Left ventricle myocardium inferior (tissue), 1 donor: ENCODE measurements at places on chromosomes 4 and X. TPM values are rescaled to one million over a fixed set of nuclear protein-coding genes. Genes with fewer than 3 reads are reported as not detected.
A peak's percentile ranks its signal among the peaks of the same experiment; 100 is the strongest.

DNA sequence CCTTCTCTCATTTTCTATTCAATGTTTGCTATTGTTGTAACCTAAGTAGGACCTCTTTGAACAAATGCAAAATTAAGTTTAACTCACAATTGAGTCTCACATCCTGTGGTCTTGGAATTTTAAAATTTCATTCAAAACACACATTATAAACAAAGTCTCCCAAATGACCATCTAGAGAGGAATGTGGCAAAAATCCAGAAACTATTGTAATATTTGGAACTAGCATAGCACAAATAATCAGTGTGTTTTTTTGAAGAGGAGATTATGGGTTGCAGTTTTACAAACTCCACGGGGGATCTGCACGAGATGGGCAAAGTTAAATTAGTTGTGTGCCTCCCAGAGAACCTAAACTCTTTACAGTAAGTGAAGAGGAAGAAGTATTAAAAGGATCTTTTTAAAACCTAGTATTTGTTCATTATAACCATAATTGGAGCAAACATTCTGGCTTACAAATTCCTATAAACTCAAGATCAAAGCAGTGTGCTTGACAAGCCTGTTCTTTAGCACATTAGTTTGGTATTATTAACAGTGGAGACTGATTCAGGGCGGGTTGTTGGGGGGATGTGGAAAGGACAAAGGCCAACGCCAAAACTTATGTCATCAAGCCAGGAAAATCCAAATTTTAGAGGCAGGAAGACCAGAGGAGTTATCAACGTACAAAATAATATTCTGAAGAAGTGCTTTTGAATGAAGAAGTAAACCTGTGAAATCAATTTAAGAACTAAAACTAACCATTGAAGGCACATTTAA, 22.4 kb upstream of the RBPJ start:
- no peak overlapping the region for H3K27ac ChIP-seq
- no peak for DNase-seq
- no peaks in the 10 kb centered on the region for H3K36me3 ChIP-seq
- H3K4me3 ChIP-seq, result no peak overlapping the region
- peaks cover 4% of the 10 kb centered on the region for H3K27me3 ChIP-seq
- no peaks in the 10 kb centered on the region for H3K4me1 ChIP-seq

GRCh38 chr4:23324021-23324690, 565.7 kb downstream of the PPARGC1A start:
- H3K27ac ChIP-seq, result no peak overlapping the region
- no peaks in the 10 kb centered on the region for H3K27me3 ChIP-seq
- no peaks in the 10 kb centered on the region for H3K4me1 ChIP-seq
- H3K4me3 ChIP-seq, result no peak overlapping the region

DNA sequence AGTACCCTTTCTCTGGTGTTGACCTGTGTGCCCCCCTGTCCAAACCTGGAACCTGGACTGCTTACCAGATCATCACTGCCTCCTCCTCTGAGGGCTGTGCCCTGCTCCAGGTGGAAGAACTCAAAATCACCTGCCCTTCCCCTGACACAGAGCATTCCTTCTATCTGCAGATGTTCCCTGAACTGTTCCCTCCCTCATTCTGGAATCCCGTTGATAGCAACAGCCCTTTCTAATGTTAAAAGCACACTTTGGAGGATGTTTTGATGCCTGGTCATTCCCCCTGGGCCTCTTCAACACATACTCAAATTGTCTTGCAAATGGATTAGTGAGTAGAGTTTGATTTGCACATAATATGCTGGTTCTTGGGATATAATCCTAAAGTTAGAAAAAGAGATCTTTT, 225.8 kb downstream of the FGF13 start:
- H3K4me1 ChIP-seq, result no peaks in the 10 kb centered on the region
- no peak overlapping the region for H3K4me3 ChIP-seq
- H3K27me3 ChIP-seq, result no peaks in the 10 kb centered on the region
- no peak overlapping the region for H3K27ac ChIP-seq
- DNase-seq, result no peak
- no peaks in the 10 kb centered on the region for H3K36me3 ChIP-seq

DNA sequence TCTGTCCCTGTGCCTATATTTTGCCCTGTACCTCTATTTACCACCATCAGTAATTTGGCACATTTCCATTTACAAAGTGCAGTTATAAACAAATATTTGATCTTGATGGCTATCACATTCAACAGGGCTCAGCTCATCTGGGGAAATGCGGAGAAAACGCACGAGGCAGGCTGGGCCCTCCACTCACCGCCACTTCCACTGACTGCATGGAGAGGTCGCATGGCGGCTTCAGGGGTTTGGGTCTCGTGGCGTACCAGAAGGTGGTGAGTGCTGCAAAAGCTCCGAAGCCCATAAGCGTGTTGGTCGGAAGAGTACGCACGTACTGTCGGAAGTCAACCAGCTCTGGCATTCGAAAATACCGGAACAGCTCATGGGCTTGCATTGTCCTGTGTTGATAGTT, 22.6 kb downstream of the ACSL1 start:
- peak overlapping the region; percentile 63 for H3K4me3 ChIP-seq
- no peaks in the 10 kb centered on the region for H3K27me3 ChIP-seq
- peak overlapping the region; percentile 95 for H3K27ac ChIP-seq
- peaks cover 84% of the 10 kb centered on the region for H3K4me1 ChIP-seq
- H3K36me3 ChIP-seq, result peaks cover 49% of the 10 kb centered on the region

GRCh38 chr4:102478186-102478585, 23.0 kb upstream of the NFKB1 start:
- DNase-seq, result no peak
- H3K4me1 ChIP-seq, result no peaks in the 10 kb centered on the region
- H3K27ac ChIP-seq, result no peak overlapping the region
- H3K36me3 ChIP-seq, result no peaks in the 10 kb centered on the region
- H3K4me3 ChIP-seq, result no peak overlapping the region
- H3K27me3 ChIP-seq, result no peaks in the 10 kb centered on the region

GRCh38 chr4:127781300-127782024, 660 bp upstream of the HSPA4L start:
- H3K4me1 ChIP-seq, result peaks cover 28% of the 10 kb centered on the region
- peak overlapping the region; percentile 81 for H3K27ac ChIP-seq
- no peaks in the 10 kb centered on the region for H3K36me3 ChIP-seq
- peak overlapping the region; percentile 79 for H3K4me3 ChIP-seq
- H3K27me3 ChIP-seq, result no peaks in the 10 kb centered on the region
- DNase-seq, result peak; percentile 60

DNA sequence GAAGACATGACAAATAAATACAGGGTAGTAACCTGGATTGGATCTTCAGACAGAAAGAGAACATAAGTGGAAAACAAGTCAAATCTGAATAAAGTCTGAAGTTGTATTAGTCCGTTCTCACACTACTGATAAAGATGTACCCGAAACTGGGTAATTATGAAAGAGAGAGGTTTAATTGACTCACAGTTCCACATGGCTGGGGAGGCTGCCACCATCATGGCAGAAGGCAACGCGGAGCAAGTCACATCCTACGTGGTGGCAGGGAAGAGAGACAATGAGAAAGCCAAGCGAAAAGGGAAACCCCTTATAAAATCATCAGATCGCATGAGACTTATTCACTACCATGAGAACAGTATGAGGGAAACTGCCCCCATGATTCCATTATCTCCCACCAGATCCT, 82.8 kb downstream of the USP46 start:
- no peaks in the 10 kb centered on the region for H3K27me3 ChIP-seq
- no peak overlapping the region for H3K4me3 ChIP-seq
- H3K36me3 ChIP-seq, result no peaks in the 10 kb centered on the region
- H3K4me1 ChIP-seq, result peaks cover 16% of the 10 kb centered on the region
- H3K27ac ChIP-seq, result no peak overlapping the region
- DNase-seq, result no peak

GRPEL1 gene
- total RNA-seq, result 58.2 TPM

ODAPH gene
- not detected for total RNA-seq
